Hypothalamus (tissue), 51 donors: ENCODE measurements at places on chromosomes 13 and 19.

DNA sequence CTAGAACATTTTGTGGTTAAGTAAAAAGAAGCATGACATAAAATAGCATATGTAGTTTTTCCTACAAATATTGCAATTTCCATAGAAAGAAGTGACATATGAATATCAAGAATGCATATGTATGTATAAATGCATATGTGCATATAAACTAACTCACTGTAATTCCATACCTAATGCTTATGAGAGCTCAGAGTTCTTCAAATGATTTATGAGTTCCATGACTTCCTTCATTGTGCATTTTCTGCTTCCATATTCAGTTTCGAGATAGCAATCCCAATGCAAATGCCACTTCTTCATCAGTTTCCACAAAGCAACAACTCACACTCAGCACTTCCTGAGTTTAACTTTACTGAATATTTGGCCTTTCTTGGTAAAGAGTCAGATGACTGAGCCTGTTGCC lies 1744.3 kb upstream of the MIR17HG start:
- DNase-seq = no peak

GRCh38 chr13:37163641-37164265 lies 58.3 kb upstream of the CSNK1A1L start:
- DNase-seq = no peak

DNA sequence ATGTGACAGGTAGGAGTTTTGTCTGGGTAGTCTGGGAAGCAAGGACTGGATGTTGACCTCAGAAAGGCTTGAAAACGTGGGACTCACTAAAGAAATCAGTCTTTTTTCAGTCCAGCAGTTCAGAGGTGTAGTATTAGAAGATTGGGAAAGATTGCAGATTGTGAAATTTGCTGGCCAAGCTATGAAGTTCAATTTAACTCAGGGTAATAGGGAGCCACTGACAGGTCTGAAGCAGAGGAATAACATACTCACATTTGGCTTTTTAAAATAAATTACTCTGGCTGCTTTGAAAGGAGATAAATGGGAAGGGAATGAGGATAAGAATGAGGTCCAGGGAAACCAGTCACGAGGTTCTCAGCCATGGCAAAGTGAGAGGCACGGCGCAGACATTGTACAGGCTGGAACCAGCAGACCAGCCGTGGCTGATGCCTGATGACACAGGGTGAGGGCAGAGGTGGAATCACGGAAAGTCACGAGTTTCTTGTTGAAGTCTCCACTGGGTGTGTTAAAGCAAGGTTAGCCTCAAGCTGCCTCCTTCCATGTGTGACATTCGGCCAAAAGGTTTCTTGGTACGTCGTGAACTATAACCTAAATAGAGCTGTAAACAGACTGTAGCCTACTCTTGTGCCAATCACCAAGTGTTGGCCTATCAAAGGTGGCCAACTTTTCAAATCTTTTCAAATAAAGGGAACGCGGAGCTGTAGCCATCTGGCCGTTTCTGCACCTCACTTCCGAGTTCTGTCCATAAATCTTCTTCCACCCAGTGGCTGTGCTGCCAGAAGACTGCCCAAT lies 377.6 kb downstream of the IRS2 start:
- no peak for DNase-seq

DNA sequence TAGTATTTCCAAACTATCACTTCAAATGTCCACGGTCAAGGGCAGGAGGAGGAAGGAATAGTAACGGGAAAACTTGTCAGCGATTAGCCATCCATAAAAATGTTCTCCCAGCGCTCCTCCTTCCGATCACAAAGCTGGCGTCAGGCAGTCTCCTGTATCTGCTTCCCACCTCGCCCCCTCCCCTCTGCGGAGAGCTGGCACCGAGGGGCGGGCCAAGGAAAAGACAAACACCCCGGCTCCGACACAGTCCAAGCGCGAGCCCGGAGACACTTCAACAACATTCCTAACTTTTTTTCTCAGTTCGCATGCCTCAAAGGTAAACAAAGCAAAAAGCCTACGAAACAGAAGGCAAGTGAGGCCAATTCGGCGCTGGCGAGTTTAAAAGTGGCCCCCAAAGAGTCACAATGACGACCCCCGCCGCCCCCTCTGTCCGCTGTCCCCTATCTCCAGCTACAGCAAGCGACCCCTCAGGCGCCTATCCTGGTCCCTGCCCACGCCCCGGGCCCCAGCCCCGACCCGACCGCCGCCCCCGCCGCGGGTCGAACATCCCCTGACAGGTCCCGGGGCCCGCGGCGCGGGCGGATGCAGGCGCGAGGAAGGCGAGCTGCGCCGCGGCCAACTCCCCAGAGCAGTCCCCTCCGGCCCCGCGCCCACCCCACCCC lies 736 bp downstream of the SMAD9 start:
- peak; percentile 21 for DNase-seq

DNA sequence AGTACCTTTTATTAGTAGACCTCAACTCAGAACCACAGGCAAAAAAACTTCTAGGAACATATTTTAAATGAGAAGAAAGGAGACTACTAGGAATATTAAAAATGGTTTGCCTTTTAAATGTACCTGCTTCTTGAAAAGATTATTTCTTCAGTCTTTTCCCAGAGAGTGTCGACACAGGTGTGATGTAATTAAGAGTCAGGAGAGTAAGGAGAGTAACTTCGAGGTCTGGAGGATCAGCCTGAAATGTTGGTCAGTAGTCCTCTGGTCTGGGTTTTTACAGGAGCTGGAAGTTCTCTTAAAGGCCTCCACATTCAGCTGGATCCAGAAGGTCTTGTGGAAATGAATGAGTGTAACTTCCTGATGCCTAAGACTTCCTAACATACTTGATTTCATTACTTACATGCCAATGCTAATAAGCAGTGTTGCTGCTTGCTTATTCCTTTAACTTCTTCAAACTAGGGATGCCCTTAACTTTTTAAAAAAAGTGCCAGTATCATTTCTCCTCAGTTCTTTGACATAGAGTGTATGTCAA lies at the start of gene KCTD4:
TSS of gene KCTD4 (minus strand) at position 345 of the 532 bp plus-strand sequence. CDS start 6,478 bp downstream, outside the sequence.
- DNase-seq = no peak

DNA sequence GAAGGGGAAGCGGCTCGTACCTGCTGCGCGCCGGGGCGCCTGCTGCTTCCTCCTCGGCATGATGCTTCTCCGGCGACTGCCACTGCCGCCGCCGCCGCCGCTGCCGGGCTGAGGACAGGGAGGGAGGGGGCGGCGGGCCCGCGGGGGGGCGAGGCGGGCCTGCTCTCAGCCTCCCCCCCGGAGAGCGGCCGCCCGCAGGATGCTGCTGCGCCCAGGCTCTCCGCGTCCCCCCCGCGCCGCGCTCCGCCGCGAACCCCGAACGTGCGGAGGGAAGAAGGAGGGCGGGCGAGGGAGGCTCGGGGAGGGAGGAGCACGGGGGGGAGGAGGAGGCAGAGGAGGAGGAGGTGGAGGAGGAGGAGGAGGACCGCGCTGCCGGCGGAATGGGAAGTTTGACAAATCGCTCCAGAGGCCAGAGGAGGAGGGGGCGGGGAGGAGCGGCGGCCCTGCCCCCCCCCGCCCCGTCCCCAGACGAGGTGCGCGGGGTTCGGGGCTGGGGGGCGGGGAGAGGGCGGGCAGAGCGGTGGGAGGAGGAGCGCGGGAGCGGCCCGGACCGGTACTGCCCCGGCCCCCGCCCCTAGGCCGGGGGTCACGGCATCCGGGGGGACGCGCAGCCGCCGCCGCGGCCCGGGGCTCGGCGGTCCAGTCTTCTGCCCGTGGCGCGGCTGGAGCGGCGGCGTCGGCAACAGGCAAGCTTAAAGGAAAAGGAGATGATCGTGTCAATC lies at the start of gene TSHZ3:
TSS of gene TSHZ3 (minus strand) at position 277 of the 722 bp plus-strand sequence. CDS start at position 60, 217 bp downstream.
- peak; percentile 25 for DNase-seq

DNA sequence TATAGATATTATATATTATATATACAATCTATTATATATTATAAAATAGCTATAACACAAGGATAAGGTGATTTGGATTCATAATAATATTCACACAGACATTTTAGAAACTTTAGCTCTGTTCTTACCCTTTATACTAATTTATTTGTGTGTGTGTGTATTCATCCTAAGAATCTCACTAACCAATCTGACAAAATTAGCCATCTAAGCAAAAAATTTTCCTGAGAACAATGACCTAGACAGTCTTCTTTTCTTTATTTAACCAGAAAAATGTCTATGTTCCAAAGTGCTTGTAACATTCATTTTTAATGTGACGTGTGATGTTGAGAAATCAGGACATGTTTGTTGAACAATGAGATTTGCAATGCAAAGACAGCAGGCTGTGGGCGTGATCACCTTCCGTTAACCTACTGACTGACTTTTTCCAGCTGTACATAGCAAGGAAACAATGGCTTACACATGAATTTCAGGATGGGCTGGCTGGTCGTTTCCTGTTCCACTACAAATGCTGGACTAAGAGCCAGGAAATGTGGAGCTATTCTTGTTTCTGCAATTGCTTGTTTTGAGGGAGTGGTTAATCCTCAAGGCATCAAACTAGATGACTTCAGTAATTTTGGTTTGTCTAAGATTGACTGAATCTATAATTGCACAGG lies 634.6 kb upstream of the ARGLU1 start:
- no peak for DNase-seq

GRCh38 chr13:112891477-112892401 lies 77.3 kb upstream of the MCF2L start:
- no peak for DNase-seq

- no peak for DNase-seq
These were observed 122.3 kb downstream of the ZDHHC20 start for GRCh38 chr13:21336609-21337349.

DNA sequence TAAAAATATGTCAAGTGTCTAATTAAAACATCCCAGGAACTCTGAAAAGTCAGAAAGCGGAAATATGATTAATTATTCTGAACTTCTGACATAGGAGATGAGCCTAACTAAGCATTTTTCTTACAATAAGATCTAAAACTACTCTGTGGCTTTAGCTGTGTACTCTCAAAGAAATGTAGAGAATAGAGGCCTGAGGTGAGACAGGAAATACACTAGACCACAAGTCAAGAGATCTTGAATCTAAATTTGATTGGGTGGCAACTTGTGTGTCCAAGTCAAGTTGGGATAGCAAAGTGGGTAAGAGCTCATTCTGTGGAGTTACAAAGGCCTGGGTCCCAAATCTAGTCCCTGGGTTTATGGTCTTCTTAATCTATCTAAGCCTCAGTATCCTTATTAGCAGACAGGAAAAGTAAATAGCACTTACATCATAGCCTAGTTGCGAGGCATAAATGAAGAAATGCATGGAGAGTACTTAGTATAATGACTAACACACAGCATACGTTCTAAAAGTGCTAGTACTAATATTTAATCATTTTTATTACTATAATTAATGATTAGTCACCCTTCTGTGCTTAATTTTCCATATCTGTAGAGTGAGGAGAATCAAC lies 9.4 kb upstream of the LRRC63 start:
- no peak for DNase-seq

DNA sequence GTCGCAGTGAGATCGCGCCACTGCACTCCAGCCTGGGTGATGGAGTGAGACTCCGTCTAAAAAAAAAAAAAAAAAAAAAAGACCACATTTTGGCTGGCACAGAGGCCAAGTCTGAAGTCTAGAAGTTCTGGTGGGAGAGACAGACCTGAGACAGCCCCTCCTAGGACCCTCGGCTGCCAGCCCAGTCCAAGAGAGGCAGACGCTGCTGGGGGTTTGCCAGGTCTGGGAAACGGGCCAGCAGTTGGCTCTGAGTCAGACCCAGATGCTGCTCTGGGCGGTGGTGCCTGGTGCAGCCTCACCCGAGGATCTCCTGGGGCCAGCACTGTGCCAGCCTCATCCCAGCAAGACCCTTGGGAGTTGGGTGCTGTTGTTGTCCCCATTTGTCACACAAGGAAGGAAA lies 5.8 kb downstream of the FCHO1 start:
- peak; percentile 91 for DNase-seq

DNA sequence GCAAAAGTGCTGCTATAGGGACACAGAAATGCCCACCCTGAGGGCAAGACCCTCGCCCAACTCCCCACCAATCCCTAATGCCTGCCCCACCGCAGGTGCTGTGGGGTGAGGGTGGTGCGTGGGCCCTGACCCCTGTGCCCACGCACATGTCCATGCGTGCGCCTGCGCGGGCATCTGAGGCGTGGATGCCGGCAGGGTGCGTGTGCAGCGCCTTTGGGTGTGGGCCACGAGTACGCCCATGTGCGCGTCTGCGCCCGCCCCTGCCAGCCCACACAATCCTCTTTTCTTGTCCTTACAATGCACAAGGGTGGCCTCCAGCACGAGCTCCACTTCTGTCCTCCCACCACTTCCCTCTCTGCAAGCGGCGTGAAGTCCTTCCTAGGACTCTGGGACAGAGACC lies 14.3 kb downstream of the FUT6 start:
- DNase-seq = peak; percentile 16

DNA sequence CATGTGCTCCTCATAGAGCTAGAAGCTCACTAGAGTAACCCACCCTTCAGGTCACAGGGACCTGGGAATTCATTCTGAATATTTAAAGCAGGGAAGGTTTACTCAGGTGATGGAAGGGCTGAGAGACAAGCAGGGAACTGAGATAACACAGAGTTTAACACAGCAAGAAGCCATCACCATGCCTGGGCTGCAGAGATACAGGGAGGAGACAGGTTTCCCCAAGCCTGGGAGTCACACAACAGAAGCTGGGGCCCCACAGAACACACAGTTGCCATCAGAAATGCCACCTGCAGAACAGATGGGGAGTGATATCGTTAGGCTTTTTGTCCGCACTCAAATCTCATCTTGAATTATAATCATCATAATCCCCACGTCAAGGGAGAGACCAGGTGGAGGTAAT lies 7.9 kb upstream of the CYSLTR2 start:
- DNase-seq = no peak

GRCh38 chr19:50332244-50333038 lies 3.3 kb upstream of the KCNC3 start:
- DNase-seq = peak; percentile 47

GRCh38 chr19:5037936-5038335 lies 69.0 kb downstream of the KDM4B start:
- DNase-seq = no peak

DNA sequence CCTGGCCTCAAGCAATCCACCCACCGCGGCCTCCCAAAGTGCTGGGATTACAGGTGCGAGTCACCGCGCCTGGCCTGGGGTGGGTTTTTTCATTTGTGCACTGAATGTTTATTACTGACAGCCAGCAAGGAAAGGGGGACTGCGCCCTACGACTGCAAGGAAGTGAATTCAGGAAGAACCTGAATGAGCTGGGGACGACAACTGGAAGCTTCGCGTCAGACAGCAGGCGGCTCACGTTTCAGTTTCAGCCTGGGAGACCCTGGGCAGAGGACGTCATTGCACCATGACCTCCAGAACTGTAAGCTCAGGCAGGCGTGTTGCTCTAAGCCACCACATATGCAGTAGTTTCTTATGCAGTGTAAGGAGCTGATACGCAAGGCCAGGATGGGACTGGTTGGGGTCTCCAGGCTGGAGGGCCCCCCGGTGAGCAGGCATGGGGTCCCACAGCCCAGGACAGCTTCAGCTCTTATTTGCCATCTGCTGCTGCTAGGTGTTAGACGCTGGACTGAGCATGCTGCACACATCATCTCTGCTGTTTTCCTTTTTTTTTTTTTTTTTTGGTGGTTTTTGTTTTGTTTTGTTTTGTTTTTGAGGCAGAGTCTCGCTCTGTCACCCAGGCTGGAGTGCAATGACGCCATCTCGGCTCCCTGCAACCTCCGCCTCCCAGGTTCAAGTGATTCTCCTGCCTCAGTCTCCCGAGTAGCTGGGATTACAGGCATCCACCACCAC lies 66.6 kb downstream of the GADD45B start:
- DNase-seq = no peak

DNA sequence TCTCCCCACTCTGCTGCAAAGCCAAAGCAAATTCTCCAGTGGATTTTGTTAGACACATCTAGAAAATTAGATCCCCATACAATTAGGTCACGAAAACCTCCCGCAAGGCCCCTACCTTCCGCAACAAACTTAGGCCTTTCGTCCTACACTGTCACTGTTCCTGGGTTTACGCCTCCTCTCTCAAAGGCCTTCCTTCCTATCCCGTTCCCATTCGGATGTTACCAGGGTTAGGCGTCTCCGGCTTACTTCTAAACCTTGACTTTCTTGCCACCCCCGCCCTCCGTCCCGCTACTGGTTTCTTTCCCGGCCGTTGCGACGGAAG lies 754 bp downstream of the RNF6 start:
- no peak for DNase-seq
